BE2C (cell line): ENCODE measurements at places on chromosomes 11 and 22.

DNA sequence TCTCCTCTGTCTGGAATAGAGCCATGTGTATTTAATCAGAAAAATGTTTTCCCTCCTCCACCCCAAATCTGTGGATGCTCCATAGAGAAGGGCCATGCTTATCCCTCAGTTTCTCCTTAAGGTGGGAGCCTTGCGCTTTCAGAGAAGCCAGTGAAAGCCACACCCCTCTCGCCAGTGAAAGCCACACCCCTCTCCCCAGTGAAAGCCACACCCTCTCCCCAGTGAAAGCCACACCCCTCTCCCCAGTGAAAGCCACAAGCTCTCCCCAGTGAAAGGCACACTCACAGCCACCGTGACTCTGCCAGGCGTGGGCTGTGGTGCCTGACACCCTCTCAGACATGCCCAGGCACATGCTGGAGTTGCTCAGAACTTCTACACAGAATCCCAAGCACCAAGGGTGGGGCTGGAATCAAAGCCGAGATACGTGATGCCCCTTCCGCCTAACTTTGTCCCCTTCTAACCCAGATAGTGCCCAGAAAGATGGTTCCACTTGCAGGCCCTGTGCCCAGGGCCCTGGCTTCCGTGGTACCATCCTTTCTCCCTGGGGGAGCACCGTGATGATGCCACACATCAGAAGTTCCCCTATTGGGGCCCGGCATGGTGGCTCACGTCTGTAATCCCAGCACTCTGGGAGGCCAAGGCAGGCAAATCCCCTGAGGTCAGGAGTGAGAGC is 16.5 kb upstream of the PRR5 start:
- DNase-seq = peak; percentile 80

- no peak for DNase-seq
Measured at GRCh38 chr11:28596816-28597215, 488.6 kb downstream of the METTL15 start.

GRCh38 chr22:24125941-24126340 is 55.3 kb upstream of the SUSD2 start:
- no peak for DNase-seq

GRCh38 chr11:71450939-71451338 is 2.1 kb upstream of the NADSYN1 start:
- DNase-seq = no peak

GRCh38 chr22:48712558-48713271 is 1115.0 kb downstream of the BRD1 start:
- no peak for DNase-seq

DNA sequence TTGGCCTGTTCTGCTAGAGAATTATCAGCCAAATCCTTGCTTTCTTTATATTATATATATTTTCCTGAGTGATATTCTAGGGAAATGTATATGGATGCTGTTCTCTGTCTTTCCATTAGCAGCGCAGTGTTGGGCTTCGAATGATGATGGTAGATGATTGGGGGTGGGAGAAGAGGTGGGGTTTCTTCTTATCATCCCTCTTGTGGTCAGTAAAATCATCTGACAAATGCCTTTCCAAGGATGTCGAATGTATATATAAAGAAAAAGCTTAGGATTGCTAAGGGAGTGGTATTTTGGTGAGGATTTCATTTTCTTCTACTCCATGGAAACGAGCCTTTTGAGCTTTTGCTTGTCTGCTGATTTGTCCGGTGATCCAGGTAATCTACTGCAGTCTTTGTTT is 48.9 kb downstream of the ARHGEF12 start:
- peak; percentile 20 for DNase-seq

GRCh38 chr11:16791191-16791961 is 52.9 kb downstream of the C11orf58 start:
- DNase-seq = no peak

- no peak for DNase-seq
Measured at GRCh38 chr11:13502492-13502891, 6.7 kb upstream of the PTH start.

GRCh38 chr11:74135127-74135840 is 35.5 kb downstream of the C2CD3 start:
- DNase-seq = no peak
